ENCODE measurements at places on chromosomes 1 and 21.

DNA sequence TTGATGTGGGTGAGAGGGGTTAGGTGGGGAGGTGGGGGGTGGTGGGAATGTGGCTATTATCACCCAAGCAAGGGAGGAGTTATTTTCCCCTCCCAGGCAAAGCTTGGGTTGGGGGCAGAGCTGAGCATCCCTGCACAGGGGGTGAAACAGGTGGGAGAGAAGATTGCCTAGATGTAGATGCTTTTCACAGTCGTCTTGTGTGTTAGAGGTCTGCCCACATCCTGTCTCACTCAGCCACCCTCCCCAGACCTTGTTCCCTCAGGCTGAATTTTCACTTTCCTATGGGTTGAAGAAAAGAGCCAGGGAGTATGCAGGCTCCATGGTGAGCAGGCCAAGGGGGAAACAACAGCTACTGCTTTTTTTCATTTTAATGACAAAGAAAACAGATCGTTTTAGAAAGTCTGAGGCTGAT is 223.5 kb downstream of the KIF26B start:
- DNase-seq, result no peak

DNA sequence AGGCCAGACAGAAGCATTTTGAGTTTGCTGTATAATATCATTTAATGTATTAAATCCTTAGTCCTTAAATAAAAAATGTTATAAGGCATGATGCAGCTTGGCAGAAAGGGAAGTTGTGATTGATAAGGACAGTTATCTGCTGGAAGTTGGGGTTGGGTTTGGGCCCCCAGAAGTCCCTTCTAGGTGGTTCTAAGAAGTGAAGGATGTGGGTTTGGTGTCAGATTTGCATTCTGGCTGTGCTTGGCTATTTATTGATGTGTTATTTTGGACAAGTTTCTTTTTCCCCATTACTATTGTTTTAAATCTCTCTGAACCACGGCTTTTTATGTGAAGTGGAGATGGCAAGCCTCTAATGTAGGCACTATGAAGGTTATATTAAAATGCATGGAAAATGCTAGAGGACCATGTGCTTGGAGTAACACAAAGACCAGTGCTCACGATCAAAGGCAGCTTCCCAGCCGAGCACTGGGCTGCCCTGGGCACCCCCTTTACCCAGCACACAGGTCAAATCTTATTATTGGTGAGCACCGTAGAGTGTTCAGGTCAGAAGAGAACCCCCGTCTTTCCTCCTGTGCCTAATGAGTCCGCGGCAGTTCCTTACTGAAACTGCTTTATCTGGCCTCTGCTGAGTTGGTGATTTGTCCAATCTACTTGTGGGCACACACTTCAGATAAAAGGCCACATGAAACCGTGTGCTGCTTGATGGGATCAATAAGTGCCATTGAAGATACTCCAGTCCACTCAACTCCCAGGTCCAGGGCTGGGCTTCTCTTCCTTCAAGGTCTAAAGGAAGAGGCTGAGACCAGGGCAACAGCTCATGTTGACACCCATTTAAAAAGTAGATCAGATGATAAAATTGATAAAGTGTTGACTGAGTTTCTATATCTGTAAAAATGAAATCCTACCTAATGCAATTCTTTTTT is 212.0 kb downstream of the PRDM2 start:
- DNase-seq, result no peak

DNA sequence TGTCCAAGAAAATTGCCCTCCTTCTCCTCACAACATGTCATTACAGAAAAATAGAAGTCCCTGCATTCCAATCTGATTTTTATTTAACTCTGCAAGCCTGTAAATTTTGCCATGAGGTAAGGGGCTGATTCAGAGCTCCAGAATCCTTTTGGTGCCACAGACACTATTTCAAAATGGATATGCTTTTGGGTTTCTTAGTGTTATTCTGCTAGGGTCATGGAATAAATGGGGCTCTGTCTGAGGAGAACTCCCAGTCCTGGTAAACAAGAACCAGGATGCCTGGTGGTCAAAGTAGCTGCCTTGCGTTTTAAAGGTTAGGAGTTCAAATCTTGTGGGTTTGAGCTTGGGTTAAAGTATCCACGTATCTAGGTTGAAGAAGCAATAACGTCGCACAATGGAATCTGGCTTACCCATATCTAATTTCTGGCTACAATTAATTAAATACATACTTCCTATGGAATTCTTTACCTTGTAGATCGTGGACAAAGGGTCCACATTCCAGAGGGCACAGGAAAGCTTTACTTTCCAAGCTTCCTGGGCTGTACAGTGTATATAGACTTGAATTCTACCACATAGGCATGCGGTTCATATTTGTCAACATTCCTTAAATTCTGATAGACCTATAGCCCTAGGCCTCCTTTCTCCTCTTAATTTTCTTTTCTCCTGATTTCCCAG is 98.0 kb upstream of the CDC42BPA start:
- no peak for DNase-seq

- DNase-seq, result no peak
These were observed 31.9 kb downstream of the SEC16B start for GRCh38 chr1:177937931-177938330.

DNA sequence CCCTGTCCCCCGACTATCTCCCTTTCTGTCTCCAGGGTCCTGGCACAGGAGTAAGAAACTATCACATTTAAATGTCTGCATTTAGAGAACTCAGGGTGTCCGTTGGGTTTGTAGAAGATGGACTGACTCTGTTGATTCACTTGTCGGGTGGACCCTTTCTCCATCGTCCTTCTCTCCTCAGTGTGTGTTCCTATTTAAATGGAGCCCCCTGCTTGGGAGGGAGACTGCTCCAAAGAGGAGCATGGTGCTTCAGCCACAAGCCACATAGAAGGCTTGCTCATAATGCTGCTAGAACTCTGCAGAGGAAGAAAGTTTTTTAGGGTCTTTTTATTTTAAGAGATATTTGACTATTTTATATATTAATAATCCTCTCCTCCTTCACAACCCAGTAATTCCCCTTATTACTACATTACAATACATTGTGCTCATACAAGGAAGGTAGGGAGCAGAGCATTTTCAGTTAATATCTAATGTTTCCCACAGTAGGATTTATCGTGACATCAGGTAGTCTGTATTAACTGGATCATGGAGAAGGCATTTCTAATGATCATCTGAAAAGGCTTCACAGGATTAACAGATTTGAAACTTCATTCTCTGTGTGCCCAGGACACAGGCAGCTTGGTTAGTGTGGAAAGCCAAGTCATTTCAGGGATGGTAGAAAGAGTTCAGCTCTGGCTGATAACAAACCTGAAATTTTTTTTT is 13.8 kb downstream of the FGGY start:
- DNase-seq, result no peak

- no peak for DNase-seq
These were observed 4.0 kb downstream of the ARHGEF19 start for GRCh38 chr1:16208270-16208987.

GRCh38 chr1:55127827-55128343 is 87.3 kb downstream of the USP24 start:
- no peak for DNase-seq

GRCh38 chr1:199029855-199030254 is 391.0 kb downstream of the PTPRC start:
- no peak for DNase-seq

DNA sequence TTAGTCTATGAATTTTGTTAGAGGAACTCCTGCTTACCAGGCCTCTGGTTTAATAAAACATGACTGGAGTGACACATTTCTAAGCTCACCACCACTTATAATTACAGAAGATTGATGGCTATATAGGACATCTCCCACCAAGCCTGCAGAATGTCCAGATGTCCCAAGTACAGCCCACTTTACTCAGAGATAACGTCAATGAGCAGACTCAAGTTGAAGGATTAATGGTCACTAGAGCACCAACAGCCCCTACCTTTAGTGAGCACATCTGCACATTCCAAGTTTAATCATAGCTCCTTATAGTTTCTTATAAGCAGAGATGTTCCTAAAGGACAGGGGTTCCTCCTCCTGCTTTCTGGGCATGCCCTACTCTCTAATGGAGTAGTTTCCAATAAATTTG is 37.4 kb upstream of the IL20 start:
- DNase-seq, result no peak

GRCh38 chr1:40553017-40553416 is 21.6 kb downstream of the ZNF684 start:
- no peak for DNase-seq
